ENCODE measurements at places on chromosomes 3 and 15.
A peak's percentile ranks its signal among the peaks of the same experiment; 100 is the strongest.

DNA sequence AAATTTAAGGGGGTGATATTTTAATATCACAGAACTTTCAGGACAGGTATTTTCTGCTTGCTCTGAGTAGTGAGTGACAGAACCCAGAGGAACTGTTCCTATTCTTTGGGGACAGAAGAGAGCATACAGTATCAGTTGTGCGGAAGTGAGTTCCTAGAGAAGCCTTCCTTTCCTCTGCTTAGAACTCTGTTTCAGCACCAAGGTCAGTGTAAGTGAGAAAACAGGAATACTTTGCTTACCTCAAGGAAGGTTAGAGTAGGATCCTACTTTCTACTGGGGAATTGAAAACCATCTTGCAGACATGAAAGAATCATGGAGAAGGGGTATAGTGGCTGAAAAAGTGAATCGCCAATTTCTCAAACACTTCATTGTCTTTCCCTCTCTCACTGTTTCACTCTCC lies 542.4 kb downstream of the SQOR start:
- no peak for DNase-seq

GRCh38 chr3:177306252-177306651 lies 109.0 kb upstream of the TBL1XR1 start:
- no peak for DNase-seq

DNA sequence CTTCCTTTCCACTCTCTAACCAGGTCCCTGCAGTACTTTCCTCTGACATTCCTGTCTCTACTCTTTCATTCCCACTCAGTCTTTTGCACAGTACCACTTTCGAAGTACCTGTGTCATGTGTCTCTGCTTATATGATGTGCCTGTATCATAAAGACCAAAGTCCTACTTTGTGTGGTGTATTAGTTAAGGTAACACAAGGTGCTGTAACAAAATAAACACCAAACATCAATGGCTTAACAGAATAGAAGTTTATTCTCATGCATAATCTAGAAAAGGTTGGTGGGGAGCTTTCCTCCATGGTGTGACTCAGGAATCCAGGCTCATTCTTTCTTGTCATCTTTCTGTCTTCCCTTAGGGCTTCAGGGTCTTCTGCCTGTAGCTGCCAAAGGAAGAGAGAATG lies 3.3 kb downstream of the TMED3 start:
- no peak for DNase-seq

DNA sequence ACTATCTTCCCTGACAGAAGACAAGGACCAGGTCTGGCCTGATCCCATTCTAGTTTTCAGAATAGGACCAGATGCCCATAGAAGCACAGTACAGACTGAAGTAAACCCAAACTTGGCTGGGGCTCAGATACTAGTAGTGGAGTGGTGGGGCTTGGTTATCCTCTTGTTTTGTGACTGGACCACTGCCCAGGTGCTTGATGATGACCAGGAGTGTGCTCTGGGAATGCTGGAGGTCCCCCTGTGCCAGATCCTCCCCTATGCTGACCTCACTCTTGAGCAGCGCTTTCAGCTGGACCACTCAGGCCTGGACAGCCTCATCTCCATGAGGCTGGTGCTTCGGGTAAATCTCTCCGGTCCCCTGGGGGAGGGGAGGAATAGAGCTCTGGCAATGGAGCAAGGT lies 36.3 kb downstream of the ESYT3 start:
- no peak for DNase-seq

- DNase-seq, result no peak
Measured at GRCh38 chr15:59303633-59304032, 69.0 kb downstream of the MYO1E start.

GRCh38 chr3:138172625-138173024 lies 2.1 kb downstream of the DBR1 start:
- DNase-seq, result no peak

GRCh38 chr3:100993309-100993708 lies at the start of gene ABI3BP:
TSS of gene ABI3BP (minus strand) at chr3:100993421. CDS start at chr3:100993384, 37 bp downstream.
- DNase-seq, result peak; percentile 1

- no peak for DNase-seq
Measured at GRCh38 chr3:141996437-141996836, 120.0 kb downstream of the ATP1B3 start.

- DNase-seq, result no peak
Measured at GRCh38 chr3:54668236-54668635, 259.6 kb downstream of the LRTM1 start.

DNA sequence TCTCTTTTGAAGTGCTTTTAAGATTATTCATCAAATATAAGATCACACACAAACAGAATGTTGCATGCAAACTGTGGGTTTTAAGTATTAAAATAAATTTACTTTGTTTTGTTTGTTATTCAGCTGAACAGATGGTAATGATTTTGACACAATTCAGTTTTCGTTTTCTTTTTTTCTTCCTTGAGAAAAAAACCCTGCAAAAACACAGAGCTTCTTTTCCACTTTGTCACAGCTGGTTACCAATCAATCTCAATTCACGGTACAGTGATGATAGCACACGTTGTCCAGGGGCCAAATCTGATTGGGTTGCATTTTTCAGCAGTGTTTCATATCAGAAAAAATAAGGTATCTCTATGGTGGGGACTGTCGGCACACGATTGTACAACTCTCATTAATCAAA lies 473.6 kb downstream of the ROBO2 start:
- no peak for DNase-seq

DNA sequence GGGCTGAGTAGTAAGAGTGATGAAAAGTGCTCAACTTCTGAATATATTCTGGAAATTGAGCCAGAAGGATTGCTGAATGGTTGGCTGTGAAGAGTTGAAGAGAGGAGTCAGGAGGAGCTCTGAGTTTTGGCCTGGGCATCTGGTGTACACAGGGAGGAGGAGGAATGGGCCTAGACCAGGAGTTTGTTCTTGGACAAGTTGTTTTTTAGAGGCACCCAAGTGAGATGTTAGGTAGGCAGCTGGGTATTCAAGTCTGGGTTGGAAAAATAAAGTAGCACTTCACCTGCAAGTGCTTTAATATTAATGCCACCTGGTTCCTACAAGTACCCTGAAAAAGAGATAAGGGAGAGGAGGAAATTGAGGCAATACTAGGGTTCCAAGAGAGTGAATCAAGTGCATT lies 14.7 kb downstream of the BSN start:
- DNase-seq, result no peak
